Ovary (tissue), 10 donors: ENCODE measurements at places on chromosomes 7 and 10. TPM values are rescaled to one million over a fixed set of nuclear protein-coding genes. Genes with fewer than 3 reads are reported as not detected.

The MYO3A gene
- 0.07 TPM for total RNA-seq

The CALN1 gene
- 0.17 TPM for total RNA-seq

The WDR11 gene
- 52.8 TPM for total RNA-seq

The NEBL gene
- total RNA-seq: 3.1 TPM

The SPAM1 gene
- not detected for total RNA-seq

The HABP2 gene
- total RNA-seq: 0.07 TPM

The PTPN20 gene
- total RNA-seq: 7.7 TPM

The AFAP1L2 gene
- total RNA-seq: 18.7 TPM

The GPC2 gene
- 5.6 TPM for total RNA-seq

The SPDYE1 gene
- total RNA-seq: not detected

GRCh38 chr7:100884736-100885439 is 4.6 kb downstream of the UFSP1 start:
- H3K4me3 ChIP-seq: no peak overlapping the region
- DNase-seq: no peak

DNA sequence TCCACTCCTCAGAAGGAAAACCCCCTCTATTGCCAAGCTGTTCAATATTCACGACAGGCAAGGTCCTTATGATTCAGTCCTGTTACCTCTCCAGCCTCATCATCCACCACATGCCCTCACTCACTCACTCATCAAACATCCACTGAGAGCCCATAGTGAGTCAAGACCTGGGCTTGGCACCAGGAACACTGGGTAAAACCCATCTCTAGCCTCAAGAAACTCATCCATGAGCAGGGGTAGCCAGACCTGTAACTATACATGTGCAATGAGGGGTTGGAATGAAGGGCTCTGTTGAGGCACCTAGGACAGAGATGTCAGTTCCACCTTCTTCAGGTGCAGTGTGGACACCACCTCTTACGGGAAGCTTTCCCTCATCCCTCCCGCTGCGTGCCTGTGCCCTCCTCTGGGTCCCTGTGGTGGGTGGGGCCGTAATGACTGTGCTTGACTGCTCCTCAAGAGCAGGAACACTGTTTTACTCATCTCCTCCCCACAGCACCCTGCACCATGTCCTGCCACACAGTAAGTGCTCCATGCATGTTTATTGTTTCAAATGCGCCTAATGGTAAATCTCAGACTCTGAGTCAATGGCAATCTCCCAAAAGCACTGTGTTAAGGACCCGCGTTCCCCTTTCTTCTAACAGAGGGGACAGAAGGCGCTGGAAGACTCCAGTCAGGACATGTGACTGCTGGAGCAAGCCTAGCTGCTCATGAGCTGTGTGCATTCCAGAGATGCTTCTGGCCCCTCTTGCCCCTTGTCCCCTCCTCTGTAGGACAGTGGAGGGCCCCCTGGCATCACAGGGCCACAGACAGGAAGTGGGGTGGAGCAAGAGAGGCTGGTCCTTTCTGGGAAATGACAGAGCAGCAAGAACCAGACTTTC is 95.4 kb downstream of the HIPK2 start:
- H3K27ac ChIP-seq: no peak overlapping the region
- no peak for DNase-seq
- peaks cover 10% of the 10 kb centered on the region for H3K4me1 ChIP-seq
- no peak overlapping the region for H3K4me3 ChIP-seq
- H3K36me3 ChIP-seq: no peaks in the 10 kb centered on the region

DNA sequence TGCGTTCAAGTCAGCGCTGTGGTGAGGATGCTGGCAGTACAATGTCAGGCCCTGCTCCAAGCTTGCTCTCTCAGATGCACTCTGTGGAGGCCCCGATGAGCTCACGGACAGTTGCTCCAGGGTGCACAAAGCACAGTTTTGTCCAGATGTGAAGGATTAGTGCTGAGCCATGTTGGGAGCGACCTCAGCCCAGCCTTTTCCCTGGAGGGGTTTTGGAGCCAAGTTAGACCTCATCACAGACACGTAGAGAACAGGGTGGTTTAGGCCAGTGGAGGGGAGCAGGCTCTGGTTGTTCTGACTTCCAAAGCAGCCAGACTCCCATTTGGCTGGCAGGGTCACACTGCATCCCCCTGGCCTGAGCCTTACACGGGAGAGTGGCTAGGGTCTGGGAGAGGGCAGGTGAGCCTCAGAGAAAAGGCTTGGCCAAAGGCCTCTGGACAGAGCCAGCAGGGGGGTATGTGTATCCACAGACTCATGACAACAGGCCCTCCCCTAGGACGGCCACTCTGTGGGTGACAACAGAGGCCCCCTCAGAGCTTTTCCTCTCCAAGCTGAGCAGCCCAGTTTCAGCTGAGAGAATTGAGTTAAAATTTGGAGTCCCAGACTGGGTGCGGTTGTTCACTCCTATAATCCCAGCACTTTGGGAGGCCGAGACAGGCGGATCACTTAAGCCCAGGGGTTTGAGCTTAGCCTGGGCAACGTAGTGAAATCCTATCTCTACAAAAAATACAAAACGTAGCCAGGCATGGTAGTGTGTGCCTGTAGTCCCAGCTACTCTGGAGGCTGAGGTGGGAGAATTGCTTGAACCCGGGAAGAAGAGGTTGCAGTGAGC is 4.7 kb downstream of the PLAC9 start:
- no peak for DNase-seq
- no peaks in the 10 kb centered on the region for H3K27me3 ChIP-seq
- H3K4me3 ChIP-seq: no peak overlapping the region
- no peaks in the 10 kb centered on the region for H3K4me1 ChIP-seq

DNA sequence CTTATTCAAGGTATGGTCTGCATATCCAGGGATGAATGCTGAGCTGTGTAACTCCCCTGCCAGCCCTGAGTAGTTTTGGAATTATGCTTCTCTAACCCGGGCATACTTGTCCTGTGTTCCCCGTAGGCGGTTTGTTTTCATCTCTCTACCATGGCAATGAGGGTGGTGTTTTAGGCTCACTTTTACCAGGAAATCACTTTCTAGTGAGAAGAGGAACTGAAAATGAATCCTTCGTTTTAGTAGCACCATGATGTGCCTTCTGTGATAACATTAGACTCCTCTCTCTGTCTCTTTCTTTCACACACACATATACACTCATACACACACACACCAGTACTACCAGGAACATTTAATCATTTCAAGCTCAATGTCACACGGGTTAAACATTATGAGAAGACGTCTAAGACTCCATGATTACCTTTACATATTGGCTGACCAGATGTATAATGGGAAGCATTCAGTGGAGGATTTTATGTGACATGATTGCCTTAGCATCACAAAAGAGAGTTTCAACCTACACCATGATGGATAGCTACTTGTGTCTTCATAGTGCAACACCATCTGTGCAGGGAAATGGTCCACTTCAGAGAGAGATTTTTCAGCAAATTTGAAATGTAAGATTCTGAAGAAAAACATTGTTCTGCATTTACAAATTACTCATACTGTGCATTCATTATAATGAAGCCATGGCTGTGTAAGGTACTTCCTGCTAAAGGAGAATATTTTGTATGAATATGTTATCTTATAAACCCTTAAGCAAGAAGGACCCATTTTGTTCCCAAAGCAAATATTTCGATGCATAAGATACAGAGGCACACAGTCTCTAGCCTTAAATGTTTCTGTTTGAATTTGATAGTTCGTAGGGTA is 31.0 kb upstream of the PFKP start:
- H3K4me3 ChIP-seq: no peak overlapping the region
- no peak for DNase-seq
- H3K27ac ChIP-seq: no peak overlapping the region
- H3K27me3 ChIP-seq: no peaks in the 10 kb centered on the region
- H3K36me3 ChIP-seq: no peaks in the 10 kb centered on the region

DNA sequence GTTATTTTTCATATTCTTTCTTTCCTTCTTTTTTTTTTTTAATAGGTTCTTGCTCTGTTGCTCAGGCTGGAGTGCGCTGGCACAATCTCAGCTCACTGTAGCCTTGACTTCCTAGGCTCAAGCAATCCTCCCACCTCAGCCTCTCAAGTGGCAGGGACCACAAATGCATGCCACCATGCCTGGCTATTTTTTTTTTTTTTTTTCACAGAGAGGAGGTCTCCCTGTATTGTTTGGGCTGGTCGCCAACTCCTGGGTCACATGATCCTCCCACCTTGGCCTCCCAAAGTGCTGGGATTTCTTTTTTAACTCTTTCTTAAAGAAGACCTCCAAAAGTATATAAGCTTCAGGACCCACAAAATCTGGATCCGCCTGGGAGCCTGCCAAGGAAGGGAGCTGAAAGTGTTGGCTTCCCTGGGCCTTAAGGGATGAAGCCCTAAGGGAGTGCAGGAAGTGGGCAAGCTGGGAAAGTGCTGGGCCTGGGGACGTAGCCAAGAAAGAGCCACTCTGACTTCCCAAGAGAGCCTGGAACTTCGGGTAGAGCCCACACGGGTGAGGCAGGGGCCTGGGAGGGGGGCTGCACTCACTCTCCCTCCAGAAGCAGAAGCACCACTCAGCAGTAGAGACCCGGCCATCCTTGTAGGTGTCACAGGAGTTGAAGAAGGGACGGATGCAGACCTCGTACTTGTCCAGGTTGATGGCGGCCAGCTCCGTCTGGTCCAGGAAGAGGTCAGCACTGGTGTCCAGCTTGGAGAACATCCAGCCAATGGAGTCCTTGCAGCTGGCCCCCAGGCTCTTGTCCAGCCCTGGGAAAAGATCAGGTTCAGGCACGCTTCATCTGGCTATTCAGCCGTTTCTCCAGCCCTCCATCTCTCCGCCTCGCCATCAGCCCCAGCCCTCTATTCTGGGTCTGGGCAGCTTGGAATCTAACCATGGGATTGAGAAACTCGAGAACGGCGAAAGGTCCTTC is 21.8 kb downstream of the SPOCK2 start:
- no peaks in the 10 kb centered on the region for H3K27me3 ChIP-seq
- peaks cover 23% of the 10 kb centered on the region for H3K4me1 ChIP-seq
- no peaks in the 10 kb centered on the region for H3K36me3 ChIP-seq
- peak; percentile 82 for DNase-seq

GRCh38 chr7:148962823-148963582 is 65.3 kb downstream of the PDIA4 start:
- peak overlapping the region; percentile 44 for H3K4me3 ChIP-seq
- H3K4me1 ChIP-seq: peaks cover 3% of the 10 kb centered on the region
- no peaks in the 10 kb centered on the region for H3K36me3 ChIP-seq

DNA sequence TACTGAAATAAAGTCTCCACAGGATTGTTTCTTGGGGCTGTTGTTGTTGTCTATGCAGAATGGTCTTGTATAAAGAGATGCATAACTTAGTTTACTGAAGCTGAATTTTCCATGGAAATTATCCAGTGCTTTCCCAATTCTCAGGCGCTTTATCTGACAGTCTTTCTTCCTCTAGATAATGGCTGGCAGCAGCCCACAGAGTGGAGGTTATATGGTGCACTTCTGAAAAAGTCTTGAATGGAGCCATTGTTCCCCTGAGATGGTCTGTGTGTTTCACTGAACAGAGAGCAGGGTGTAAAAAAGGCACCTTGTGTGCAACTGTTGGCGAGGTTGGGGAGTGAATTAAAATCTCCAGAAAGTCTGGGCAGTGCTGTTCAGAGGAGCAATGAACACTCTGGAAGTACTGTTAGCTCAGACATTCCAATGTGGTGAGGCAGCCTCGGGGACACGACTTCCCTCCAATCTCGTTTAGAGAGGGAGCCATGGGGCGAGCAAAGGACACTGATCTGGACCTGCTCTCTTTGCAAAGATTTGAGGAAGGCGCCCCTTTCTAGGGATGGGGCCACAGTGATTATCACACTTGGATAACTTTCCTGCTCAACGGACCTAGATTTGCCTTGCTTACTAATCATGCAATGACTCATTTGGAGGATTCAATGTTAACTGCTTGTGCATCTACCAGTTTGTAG is 2.0 kb upstream of the PLCE1 start:
- no peak overlapping the region for H3K4me3 ChIP-seq
- H3K27me3 ChIP-seq: no peaks in the 10 kb centered on the region
- H3K36me3 ChIP-seq: no peaks in the 10 kb centered on the region
- DNase-seq: peak; percentile 23
- H3K4me1 ChIP-seq: peaks cover 5% of the 10 kb centered on the region

GRCh38 chr7:36395171-36395894 is 5.7 kb downstream of the ANLN start:
- DNase-seq: no peak
- H3K27me3 ChIP-seq: no peaks in the 10 kb centered on the region
- H3K27ac ChIP-seq: no peak overlapping the region
- H3K4me1 ChIP-seq: peaks cover 4% of the 10 kb centered on the region
- no peaks in the 10 kb centered on the region for H3K36me3 ChIP-seq

GRCh38 chr10:116162851-116163250 is 110.2 kb downstream of the GFRA1 start:
- no peak for DNase-seq
- no peaks in the 10 kb centered on the region for H3K4me1 ChIP-seq
- H3K36me3 ChIP-seq: no peaks in the 10 kb centered on the region
- H3K4me3 ChIP-seq: no peak overlapping the region

DNA sequence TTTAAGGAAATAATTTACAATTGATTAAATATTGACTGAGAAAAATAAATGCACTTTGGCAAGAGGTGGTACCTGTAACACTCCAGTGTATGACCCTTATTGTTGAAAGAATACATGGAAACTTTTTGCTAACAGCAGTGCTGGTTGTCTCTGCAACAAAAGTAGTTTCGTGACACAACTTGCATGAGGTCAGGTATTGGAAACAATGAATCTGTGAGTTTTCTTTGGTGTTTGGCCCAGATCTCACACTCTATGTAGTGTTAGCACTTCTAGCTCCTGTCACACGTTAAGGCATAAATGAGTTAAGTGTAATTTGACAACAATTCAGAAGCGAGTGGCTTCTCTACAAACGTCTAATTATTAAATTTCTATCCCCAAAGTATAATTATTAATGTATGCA is 137.7 kb upstream of the MDFIC start:
- no peak for DNase-seq
- H3K4me3 ChIP-seq: no peak overlapping the region
- H3K36me3 ChIP-seq: no peaks in the 10 kb centered on the region
- no peak overlapping the region for H3K27ac ChIP-seq

- no peaks in the 10 kb centered on the region for H3K27me3 ChIP-seq
- no peak for DNase-seq
- H3K4me1 ChIP-seq: peaks cover 1% of the 10 kb centered on the region
- no peak overlapping the region for H3K27ac ChIP-seq
Observed at GRCh38 chr7:105250706-105251105, 138.0 kb downstream of the SRPK2 start.

DNA sequence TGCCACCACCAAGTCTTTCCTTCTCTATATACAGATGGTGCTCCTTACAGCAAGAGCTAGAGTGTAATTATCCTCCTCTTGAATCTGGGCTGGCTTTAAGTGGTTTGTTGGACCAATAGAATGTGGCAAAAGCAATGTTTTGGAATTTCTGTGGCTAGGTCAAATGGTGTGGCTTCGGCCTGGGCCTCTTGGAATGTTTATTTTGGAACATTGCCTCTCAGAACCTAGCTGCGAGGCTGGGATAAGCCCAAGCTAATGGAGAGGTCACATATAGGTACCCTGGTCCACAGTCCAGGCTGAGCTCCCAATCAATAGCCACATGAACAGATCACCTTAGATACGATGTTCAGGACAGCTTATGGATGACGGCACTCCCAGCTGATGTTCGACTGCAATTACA is 556.7 kb downstream of the TYW1 start:
- H3K4me3 ChIP-seq: no peak overlapping the region
- no peaks in the 10 kb centered on the region for H3K36me3 ChIP-seq
- H3K27me3 ChIP-seq: no peaks in the 10 kb centered on the region
- no peaks in the 10 kb centered on the region for H3K4me1 ChIP-seq
- H3K27ac ChIP-seq: no peak overlapping the region

GRCh38 chr7:134255814-134256213 is 60.9 kb downstream of the SLC35B4 start:
- H3K27me3 ChIP-seq: no peaks in the 10 kb centered on the region
- H3K4me3 ChIP-seq: no peak overlapping the region
- H3K27ac ChIP-seq: no peak overlapping the region
- no peak for DNase-seq
